ENCODE measurements at places on chromosomes 6 and 20.

DNA sequence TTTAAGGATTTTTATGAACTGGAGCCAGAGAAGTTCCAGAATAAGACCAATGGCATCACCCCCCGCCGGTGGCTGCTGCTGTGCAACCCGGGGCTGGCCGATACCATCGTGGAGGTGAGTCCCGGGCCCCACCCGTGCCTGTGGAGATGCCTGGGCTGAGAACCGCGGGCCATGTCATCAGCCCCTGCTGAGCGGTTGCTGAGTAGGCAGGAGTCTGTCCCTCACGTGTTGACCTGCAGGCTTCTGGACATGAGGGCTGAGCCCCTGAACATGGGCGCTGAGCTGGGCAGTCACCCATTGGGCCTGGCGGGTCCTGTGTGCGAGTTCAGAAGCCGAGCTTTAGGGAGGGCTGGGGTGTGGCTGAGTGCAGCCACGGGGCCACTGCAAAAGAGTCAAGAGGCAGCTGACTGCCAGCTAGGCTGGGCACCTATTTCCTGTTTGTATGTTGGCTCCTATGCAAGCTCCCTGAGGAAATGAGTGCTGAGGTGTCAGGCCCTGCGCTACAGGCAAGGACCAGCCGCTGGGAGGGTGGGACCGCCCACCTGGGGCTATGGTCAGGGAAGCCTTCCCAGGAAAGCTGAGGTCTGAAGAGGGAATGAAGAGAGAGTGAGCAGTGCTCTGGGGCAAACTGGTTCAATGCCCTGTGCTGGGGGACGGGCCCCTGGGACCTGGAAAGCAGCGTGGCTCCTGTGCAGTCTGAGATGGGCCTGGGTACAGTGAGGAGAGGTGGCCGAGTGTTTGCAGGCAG is 34.3 kb downstream of the PYGB start:
- no peak for DNase-seq

DNA sequence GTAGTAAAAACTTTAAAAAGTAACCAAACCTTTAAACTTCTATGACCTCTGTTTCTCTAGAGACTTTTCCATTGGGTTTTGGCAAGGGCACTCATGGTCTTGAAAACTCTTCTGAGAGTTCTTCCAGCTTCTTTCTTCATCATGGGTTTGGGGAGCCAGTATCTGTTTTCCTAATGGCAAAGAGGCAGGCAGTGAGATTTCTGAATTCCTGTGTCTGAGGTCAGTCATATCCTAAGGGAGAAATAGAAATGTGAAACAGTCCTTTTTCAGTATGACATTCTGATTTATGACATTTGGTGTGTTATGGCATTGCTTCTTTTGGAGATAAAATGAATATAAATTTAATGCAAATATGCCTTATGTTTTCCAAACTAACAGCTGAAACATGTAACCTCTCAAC is 518.5 kb upstream of the MARCKS start:
- no peak for DNase-seq

- DNase-seq: no peak
Measured at GRCh38 chr20:12201289-12201991, 283.7 kb downstream of the BTBD3 start.

DNA sequence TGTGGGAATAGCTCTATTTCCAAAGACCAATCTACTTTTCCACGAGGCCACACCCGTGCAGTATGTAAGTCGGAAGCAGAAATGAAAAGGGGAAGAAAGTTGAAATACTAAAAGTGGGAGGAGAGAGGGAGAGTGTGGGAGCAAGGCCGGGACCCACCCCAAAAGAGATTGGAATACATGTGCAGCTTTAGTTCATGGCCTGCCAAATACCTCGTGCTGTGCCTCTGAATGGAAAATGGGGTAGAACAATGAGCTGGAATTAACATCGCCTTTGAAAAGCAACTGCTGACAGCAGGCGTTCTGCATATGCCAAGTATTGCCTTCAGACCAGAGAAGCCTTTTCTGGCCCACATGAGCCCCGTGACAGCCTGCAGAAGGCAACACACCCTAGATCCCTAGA is 155.6 kb downstream of the CD83 start:
- DNase-seq: no peak

DNA sequence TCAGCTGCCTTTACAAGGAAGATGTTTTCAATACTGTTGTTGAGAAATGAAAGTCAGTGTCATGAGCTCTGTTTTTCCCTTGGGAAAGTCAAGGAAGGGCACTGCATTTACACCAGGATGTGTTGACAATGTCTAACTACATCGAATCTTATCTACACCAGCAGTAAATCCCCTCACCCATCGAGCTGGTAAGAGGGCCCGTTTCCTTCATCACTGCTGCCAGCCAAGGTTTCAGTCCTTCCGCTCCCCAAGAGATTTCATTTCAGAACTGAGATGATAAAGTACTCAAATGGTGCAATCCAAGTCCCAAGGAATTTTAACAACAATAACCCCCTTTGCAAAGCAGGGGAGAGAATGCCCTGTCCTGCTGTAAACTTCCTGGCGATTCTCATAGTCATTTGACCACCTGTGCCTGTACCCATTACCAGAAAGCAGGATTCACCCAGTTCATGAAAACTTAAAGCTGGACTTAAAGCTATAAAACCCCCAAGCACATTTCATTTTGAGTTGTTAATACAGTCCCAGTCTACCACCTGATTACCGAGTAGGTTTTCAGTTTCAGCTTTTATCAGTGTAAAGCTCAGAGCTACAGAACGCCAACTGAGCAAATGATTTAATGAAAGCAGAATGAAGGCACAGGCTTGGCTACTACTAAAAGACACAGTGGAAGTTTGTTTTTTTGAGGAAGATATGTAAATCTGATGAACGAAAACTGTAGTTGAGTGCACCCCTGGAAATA is 122.5 kb upstream of the TAB2 start:
- no peak for DNase-seq

GRCh38 chr20:3059489-3059888 is 11.9 kb upstream of the OXT start:
- no peak for DNase-seq

DNA sequence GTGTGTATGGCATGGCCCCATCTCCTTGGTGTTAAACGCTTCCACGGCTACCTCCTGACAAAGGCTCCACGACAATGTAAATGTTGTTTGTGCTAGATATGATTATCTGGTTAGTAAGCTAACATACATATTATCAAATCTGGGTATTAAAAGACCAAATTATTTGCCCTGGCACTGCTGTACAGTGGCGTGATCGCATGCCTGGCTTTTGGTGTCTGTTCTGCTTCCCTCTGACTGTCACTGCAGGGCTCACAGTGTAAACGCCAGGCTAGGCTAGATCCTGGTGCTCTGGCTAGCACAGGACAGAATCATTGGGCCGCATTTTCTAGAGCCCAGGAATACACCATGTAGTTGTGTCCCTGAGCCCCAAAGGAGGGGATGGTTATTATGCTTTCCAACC is 38.7 kb downstream of the CD164 start:
- no peak for DNase-seq

- DNase-seq: no peak
Measured at GRCh38 chr6:151021896-151022295, 156.4 kb downstream of the MTHFD1L start.

- DNase-seq: no peak
Measured at GRCh38 chr6:155614606-155615005, 159.0 kb upstream of the NOX3 start.

DNA sequence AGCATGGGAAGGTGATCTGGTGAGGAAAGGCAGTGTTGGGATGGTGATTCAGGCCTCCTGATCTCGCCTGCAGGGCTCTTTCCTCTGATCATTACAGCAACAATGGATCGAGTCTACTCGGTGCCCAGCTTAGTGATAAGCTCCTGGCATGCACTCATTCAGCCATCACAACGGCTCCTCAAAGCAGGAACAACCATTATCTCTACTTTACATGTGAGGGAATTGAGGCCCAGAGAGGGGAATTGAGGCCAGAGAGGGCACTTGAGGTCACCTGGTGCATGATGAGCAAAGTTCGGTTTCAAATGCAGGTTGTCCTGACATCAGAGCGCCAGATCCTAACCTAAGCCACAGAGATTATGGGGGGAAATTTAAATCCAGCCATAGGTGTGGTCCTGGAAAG is 42.0 kb upstream of the BPIFA2 start:
- DNase-seq: no peak

GRCh38 chr6:46419576-46420002 is 71.7 kb downstream of the RCAN2 start:
- DNase-seq: peak; percentile 13

DNA sequence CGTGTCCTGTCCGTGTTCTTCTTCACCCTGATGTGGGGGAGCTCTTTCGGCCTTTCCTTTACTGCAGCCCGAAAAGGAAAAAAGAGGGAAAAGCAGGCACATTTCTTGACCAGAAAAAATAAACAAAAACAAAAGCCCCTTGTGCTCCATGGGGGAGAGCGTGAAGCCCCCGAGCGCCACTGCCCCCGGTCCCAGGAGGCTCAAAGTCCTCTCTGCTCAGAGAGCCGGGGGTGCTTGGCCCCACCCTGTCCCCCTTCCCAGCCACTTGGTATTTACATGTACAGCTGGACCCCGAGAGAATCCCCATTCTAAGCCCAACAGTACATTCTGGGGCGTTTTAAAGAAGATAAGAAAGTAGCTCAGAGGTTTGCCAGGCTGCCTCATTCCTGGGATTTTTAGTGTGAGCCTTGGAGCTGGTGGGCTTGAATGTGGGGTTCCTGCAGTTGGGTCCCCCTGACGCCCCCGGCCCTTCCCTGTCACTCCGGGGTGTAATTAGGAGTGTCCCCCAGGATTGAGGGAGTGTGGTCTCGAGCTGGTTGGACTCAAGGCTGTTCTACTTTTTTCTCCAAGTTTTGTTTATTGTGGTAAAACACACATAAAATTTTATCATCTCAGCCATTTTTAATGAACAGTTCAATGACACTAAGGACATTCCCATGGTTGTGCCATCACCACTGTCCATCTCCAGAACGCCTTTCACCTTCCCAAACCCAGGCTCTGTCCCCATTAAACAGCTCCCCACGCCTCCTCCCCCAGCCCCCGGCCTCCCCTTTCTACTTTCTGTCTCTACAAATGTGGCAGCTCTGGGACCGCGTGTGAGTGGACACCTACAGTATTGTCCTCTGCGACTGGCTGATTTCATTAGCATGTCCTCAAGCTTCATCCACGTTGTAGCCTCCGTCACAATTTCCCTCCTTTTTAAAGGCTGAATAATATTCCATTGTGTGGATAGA is 55.7 kb upstream of the BHLHE23 start:
- DNase-seq: no peak

GRCh38 chr6:32114796-32115195 is 5.7 kb upstream of the TNXB start:
- DNase-seq: no peak

DNA sequence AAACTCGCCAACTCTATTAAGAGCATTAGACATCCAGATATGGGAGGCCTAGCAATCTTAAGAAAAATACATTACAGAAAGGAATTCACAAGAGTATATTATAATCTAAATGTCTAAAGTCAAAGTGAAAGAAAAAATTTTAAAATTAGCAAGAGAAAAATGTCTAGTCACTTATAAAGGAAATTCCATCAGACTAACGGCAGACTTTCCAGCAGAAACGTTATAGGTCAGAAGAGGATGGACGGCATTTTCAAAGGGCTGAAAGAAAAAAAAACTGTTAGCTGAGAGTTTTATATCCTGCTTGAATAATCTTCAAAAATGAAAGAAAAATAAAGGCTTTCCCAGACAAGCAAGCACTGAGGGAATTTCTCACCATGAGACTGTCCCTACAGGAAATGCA is 269.0 kb downstream of the HDGFL1 start:
- no peak for DNase-seq

DNA sequence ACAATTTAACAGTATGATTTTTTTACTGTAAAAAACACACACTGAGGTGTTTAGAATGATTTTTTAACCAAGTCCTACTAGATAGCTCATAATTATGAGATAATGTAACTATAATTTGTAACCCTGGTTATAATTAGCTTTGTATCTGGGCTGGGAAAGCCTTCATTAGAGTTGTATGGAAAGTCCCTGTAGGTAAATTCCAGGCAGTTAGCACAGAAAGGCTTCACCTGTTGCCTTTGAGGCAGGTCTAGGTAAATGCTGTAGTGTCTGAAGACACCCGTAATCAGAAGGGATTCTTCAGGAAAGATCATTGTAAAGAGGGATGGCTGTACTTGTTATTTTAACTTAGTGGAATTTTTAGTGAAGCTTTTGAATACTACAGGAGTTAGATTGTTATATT is 1.9 kb downstream of the TMEM200A start:
- no peak for DNase-seq

DNA sequence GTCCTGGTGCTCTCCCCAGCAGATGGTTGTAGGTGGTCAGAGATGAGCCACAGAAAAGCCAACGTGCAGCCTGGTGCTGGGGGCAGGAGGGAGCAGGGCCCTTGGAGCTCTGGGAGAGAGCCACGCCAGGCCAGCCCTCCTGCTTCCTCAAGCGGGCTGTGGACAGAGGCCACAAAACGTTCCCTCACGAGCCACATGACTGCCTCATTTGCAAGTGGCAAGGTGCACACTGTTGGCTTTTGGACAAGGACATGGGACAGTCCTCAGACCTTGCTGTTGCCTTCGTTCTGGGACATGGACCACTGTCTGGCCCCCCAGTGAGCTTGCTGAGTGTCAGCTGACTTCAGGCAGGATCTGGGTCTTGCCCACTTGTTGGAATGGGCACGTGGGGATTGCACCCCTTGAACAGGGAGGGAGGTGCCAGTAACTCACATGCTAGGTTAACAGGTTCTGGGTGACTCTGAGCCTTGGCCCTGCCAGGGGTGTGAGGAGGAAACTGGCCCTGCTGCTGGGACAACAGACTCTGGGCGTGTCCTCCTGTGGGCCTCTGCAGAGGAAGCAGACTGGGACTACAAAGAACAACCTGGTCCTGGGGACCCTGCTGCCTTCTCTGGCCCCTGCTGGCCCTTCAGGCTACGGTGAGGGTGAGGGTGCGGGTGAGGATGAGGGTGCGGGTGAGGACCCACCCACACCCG is 2.6 kb downstream of the SLCO4A1 start:
- no peak for DNase-seq

GRCh38 chr6:136553166-136553787 is 3.1 kb upstream of the MAP7 start:
- DNase-seq: no peak

DNA sequence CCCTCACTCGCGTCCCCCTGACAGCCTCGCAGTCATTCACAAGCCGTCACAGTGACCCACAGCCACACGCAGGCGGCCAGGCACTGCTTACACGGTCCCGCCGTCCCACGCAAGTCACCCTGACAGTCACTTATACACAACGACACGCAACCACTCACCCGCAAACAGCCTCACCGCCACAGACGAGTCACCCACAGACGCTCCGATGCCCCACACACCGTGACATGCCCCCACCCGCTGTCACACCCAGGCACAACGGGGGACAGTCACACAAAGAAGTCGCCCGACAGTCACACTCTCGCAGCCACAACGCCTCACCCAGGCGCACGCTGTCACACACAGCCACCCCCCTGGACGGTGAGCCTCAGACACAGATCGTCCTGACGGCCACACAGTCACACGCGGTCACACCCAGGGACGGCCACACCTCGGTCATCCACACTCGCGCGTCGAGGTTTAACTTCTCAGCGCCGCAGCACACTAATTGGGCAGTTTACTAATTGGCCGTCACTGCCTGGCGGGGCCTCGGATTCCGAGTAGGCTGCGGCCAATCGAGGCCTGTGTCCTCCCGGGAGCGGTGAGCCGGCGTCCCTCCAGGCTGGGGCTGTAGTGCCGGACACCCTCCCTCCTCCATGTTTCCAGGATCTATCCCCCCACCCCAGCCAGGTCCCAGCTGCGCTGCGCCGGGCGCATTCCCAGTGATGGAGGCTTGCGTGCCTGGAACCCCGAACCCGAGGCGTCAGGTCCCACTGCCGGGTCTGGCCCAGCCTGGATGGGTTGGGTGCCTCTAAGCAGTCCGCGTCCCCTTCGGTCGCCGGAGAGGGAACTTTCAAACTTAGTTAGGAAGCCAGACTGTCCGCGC is 790 bp downstream of the TOX2 start:
- DNase-seq: no peak

- no peak for DNase-seq
Measured at GRCh38 chr6:93927731-93928130, 508.4 kb upstream of the EPHA7 start.
